ENCODE measurements at places on chromosomes 2 and 18. TPM values are rescaled to one million over a fixed set of nuclear protein-coding genes. Genes with fewer than 3 reads are reported as not detected.

ESCO1 gene
- 22.0 TPM for total RNA-seq

ATF2 gene
- total RNA-seq = 62.6 TPM

AQP4 gene
- total RNA-seq = not detected

SLC11A1 gene
- total RNA-seq = 122 TPM

- no peak for DNase-seq
Observed at GRCh38 chr2:240886023-240886565, 9.9 kb downstream of the MAB21L4 start.

- no peak for DNase-seq
Observed at GRCh38 chr18:78558948-78559347, 420.7 kb upstream of the SALL3 start.

DNA sequence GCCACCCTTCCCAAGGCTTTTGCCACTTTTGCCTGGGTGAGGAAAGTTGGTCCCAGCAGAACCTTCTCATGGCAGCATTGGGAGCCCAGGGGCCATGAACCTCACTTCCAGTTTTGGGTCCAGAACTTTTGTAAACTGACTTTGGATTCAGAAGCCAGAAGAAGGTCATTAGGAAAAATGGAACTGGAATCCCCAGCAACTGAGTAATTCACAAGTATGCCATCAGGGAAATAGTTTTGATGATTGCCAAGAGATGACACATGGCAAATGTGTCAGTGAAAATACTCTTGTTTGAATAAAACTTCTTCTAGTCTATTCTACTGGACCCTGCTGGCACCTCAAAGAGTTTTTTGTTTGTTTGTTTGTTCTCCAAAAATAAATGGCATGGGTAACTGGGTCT, 203.7 kb downstream of the SETBP1 start:
- no peak for DNase-seq

DNA sequence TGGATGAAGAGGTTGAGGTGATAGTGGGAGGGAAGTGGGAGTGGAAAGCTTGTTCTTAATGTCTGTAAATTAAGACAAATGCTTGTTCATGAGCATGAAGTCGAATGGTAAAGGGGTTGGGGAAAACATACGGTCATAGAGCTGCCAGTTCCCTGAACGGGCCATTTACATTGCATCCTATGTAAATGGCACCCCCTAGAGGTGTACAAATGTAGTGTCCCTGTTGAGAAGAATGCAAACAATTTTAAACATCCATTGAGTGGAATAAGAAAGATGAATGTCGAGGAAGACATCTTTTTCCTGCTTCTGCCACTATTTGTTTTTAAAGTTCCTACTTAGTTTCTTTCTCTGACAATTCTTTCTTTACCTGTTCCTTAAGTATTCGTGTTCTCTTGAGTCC, 155.7 kb downstream of the RDH14 start:
- DNase-seq = no peak

- no peak for DNase-seq
Observed at GRCh38 chr2:241922411-241922810, 52.9 kb downstream of the RTP5 start.

GRCh38 chr2:220373878-220374277, 746.4 kb downstream of the SLC4A3 start:
- no peak for DNase-seq

GRCh38 chr2:121450301-121450700, 80.4 kb upstream of the RNU4ATAC start:
- DNase-seq = no peak

DNA sequence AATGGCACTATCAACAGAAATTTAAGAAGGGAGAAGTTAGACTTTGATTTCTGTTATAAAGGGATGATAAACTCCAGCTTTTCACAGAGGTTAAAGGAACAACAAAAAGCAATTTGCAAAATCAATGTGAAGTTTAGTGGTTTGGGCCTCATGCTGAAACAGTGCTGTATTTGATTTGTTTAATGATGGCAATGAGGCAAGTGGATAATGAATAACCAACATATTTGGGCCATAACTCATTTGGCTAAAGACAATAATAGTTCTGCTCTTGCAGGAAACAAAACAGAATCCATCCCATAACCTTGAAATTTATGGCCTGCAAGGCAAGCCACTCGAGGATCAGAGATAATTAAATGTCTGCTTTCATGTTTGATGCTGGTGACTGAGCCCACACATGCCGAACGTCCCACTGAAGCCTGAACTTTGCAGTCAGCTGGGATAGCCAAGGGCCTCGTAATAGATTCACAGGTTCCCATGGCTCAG, 56.5 kb downstream of the TPGS2 start:
- no peak for DNase-seq

GRCh38 chr2:144330951-144331673, 188.8 kb downstream of the ZEB2 start:
- no peak for DNase-seq

All from thoracic aorta (tissue), 2 donors.